ENCODE measurements at places on chromosomes 2 and 18. TPM values are rescaled to one million over a fixed set of nuclear protein-coding genes. Genes with fewer than 3 reads are reported as not detected.

DNA sequence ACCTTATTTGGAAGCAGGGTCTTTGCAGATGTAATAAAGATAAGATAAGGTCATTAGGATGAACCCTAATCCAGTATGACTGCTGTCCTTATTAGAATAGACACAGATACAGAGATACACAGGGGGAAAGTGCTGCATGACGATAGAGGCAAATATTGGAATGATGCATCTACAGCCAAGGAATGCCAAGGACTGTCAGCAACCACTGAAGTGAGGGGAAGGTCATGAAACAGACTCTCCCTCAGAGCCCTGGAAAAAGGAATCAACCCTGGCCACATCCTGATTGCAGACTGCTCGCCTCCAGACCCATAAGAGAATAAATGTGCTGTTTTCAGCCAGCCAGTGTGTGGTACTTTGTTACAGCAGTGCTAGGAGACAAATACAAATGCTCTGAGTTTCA is 14.8 kb downstream of the TMEM237 start:
- peaks cover 8% of the 10 kb centered on the region for H3K36me3 ChIP-seq
- no peaks in the 10 kb centered on the region for H3K4me1 ChIP-seq
- no peak overlapping the region for H3K27ac ChIP-seq
- no peak overlapping the region for H3K4me3 ChIP-seq

DNA sequence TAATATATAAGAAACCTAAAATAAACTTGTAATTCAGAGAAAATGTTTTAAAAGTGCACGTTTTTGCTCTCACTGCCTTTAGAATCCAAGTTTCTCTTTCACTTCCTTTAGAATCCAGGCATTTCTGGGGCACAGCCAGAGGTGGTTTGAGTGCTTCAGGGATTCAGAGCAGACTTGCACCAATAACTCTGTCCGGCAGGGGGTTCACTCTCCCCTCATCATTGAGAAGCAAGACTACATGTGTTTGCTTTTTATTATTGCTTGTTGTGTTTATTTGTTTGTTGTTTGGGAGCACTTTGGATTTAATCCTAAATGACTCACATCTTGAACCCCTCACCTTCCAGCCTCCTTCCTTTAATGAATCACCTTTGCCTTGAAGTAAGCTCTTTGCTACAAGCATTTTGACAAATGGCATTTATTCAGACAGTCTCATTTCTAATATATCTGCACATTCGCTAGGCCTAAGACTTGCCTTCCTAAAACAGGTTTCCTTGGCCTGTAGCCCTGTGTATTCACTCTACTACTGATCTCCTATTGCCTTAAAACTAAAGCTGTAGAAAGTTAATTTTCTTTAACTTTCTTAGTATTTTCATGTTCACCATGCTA is 233.5 kb upstream of the ATP5MC3 start:
- H3K27me3 ChIP-seq: no peaks in the 10 kb centered on the region
- no peak overlapping the region for H3K4me3 ChIP-seq
- H3K4me1 ChIP-seq: no peaks in the 10 kb centered on the region
- no peak overlapping the region for H3K27ac ChIP-seq
- H3K36me3 ChIP-seq: no peaks in the 10 kb centered on the region
- DNase-seq: peak; percentile 87

The NTSR2 gene
- 3.5 TPM for polyA plus RNA-seq

GRCh38 chr18:31241900-31242409 is 76.0 kb upstream of the DSG1 start:
- peaks cover 2% of the 10 kb centered on the region for H3K4me1 ChIP-seq
- H3K36me3 ChIP-seq: no peaks in the 10 kb centered on the region

DNA sequence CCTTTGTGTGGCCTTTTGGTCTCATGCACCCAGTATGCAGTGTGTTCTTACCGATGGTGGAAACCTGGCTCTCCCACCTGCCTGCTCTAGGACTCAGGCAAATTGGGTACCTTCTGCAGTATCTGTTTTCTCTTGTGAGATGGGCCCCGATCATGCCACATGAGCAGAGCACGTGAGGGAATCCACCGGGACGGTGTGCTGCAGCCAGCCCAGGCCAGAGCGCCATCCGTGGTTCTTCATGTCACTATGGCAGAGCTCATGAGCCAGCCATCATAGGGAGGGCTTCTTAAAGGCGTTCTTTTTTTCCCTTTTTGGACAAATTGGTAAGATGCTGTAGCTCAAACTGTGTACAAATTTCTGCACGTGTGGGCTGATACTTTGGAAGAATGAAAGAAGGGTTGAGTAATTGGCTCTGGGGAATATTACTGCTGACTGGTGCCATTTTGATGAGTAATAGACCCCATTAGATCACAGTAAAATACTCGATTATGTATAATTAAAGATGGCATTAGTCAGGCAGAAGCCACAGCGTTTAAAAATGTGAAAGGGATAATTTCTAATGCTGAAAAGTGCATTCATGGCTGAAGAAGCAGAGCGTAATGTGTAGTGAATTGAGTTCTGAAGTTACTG is 19.2 kb downstream of the SH3RF3 start:
- H3K27me3 ChIP-seq: no peaks in the 10 kb centered on the region
- DNase-seq: no peak
- H3K4me1 ChIP-seq: peaks cover 4% of the 10 kb centered on the region
- no peak overlapping the region for H3K4me3 ChIP-seq

- no peak overlapping the region for H3K4me3 ChIP-seq
- DNase-seq: no peak
- H3K27ac ChIP-seq: no peak overlapping the region
- H3K4me1 ChIP-seq: no peaks in the 10 kb centered on the region
- H3K27me3 ChIP-seq: no peaks in the 10 kb centered on the region
Measured at GRCh38 chr2:211982162-211982561, 556.4 kb downstream of the ERBB4 start.

- no peak overlapping the region for H3K4me3 ChIP-seq
- no peaks in the 10 kb centered on the region for H3K27me3 ChIP-seq
- no peaks in the 10 kb centered on the region for H3K36me3 ChIP-seq
- H3K4me1 ChIP-seq: no peaks in the 10 kb centered on the region
- H3K27ac ChIP-seq: no peak overlapping the region
Measured at GRCh38 chr2:106899786-106900530, 14.0 kb upstream of the ST6GAL2 start.

GRCh38 chr2:101689114-101689825 is 8.2 kb upstream of the MAP4K4 start:
- DNase-seq: no peak
- no peaks in the 10 kb centered on the region for H3K27me3 ChIP-seq
- no peak overlapping the region for H3K4me3 ChIP-seq
- H3K36me3 ChIP-seq: no peaks in the 10 kb centered on the region
- no peaks in the 10 kb centered on the region for H3K4me1 ChIP-seq
- no peak overlapping the region for H3K27ac ChIP-seq

- no peak overlapping the region for H3K27ac ChIP-seq
- no peaks in the 10 kb centered on the region for H3K36me3 ChIP-seq
- H3K4me3 ChIP-seq: no peak overlapping the region
- no peak for DNase-seq
- H3K27me3 ChIP-seq: no peaks in the 10 kb centered on the region
- no peaks in the 10 kb centered on the region for H3K4me1 ChIP-seq
Measured at GRCh38 chr2:122808286-122808969, 1053.0 kb downstream of the TSN start.

DNA sequence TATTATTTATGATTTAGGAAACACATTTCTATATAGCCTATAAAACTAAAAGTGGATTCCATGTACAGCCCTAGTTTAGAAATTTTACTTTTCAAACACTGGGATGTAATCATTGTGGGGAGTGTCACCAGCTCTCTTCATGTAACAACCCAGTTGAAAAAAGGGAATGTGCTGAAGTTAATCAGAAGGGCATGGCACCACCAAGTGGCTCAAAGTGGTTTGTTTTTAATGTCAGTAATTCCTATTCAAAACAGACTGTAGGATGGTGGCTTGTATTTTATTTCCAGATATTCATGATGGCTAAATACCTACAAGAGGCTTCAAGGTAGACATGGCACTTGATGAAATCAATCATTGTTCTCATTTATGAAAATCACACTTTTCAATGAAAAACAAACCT is 58.1 kb upstream of the TMEM182 start:
- H3K27me3 ChIP-seq: no peaks in the 10 kb centered on the region
- no peaks in the 10 kb centered on the region for H3K36me3 ChIP-seq
- no peaks in the 10 kb centered on the region for H3K4me1 ChIP-seq
- peak; percentile 24 for DNase-seq
- H3K4me3 ChIP-seq: no peak overlapping the region

DNA sequence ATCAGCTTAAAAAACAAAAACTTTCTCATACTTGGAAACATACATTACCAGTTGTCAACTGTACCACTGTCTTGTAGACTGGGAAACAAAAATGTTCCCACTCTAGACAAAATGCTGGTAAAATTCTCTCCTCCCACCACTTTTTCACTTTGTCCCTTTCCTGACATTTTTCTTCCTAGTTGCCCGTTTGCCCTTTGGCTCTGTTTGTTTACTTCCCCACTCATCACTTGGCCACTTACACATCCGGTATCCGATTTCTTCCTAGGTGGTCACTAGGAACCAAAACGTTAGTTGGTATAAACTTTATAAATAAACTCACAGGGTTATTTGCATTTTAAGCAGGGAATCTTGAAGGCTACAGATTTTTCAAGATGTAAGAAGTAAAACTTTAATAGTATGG is 84.9 kb downstream of the METTL4 start:
- H3K36me3 ChIP-seq: no peaks in the 10 kb centered on the region
- no peak for DNase-seq
- H3K27ac ChIP-seq: no peak overlapping the region
- H3K27me3 ChIP-seq: no peaks in the 10 kb centered on the region
- H3K4me1 ChIP-seq: no peaks in the 10 kb centered on the region

The MOCOS gene
- 0.76 TPM for polyA plus RNA-seq

- no peak overlapping the region for H3K27ac ChIP-seq
- DNase-seq: peak; percentile 88
- no peak overlapping the region for H3K4me3 ChIP-seq
- peaks cover 5% of the 10 kb centered on the region for H3K27me3 ChIP-seq
Measured at GRCh38 chr2:118881490-118882129, 34.2 kb upstream of the EN1 start.

- H3K4me3 ChIP-seq: peak overlapping the region; percentile 87
- peak overlapping the region; percentile 91 for H3K27ac ChIP-seq
- no peaks in the 10 kb centered on the region for H3K4me1 ChIP-seq
- peak; percentile 49 for DNase-seq
- H3K36me3 ChIP-seq: peaks cover 6% of the 10 kb centered on the region
Measured at GRCh38 chr2:135985826-135986393, 484 bp upstream of the DARS1 start.

GRCh38 chr18:62061821-62062478 is 124.9 kb downstream of the PIGN start:
- no peaks in the 10 kb centered on the region for H3K36me3 ChIP-seq
- H3K4me1 ChIP-seq: no peaks in the 10 kb centered on the region
- H3K4me3 ChIP-seq: no peak overlapping the region
- H3K27me3 ChIP-seq: no peaks in the 10 kb centered on the region

The ABCB11 gene
- 0.19 TPM for polyA plus RNA-seq

GRCh38 chr2:150204451-150204850 is 283.0 kb downstream of the RND3 start:
- no peak overlapping the region for H3K4me3 ChIP-seq
- no peak for DNase-seq
- no peaks in the 10 kb centered on the region for H3K27me3 ChIP-seq
- no peak overlapping the region for H3K27ac ChIP-seq

The IL1RL2 gene
- polyA plus RNA-seq: 1.5 TPM

GRCh38 chr2:151999053-151999452 is 99.8 kb downstream of the CACNB4 start:
- H3K36me3 ChIP-seq: no peaks in the 10 kb centered on the region
- no peaks in the 10 kb centered on the region for H3K27me3 ChIP-seq
- H3K4me3 ChIP-seq: no peak overlapping the region
- H3K4me1 ChIP-seq: no peaks in the 10 kb centered on the region

The PDE11A gene
- 2.4 TPM for polyA plus RNA-seq

DNA sequence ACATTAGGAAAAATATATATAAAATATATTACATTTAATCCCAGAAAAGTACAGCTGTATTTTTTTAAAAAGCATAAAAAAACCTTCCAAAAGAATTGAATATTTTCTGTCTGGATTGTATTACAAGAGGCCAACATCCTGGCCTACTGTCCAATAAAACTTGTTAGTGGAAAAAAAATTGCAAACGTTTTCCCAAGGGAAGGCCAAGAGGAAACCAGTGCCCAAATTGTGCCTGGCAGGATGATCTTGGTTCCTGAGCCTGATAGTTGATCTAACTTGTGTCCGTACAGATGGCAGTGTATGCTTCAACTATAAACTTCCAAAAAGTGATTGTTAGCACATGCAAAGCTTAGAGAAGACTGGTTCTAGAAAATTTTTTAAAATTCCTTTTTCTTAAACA is 90.6 kb upstream of the LPIN2 start:
- no peak overlapping the region for H3K4me3 ChIP-seq
- H3K36me3 ChIP-seq: no peaks in the 10 kb centered on the region
- H3K27ac ChIP-seq: no peak overlapping the region
- DNase-seq: no peak
- H3K4me1 ChIP-seq: no peaks in the 10 kb centered on the region

The GPAT2 gene
- 2.9 TPM for polyA plus RNA-seq

- peaks cover 5% of the 10 kb centered on the region for H3K4me1 ChIP-seq
- H3K27ac ChIP-seq: no peak overlapping the region
- DNase-seq: no peak
- no peaks in the 10 kb centered on the region for H3K36me3 ChIP-seq
- H3K4me3 ChIP-seq: peak overlapping the region; percentile 92
Measured at GRCh38 chr2:180006231-180006630, 866 bp downstream of the CWC22 start.

DNA sequence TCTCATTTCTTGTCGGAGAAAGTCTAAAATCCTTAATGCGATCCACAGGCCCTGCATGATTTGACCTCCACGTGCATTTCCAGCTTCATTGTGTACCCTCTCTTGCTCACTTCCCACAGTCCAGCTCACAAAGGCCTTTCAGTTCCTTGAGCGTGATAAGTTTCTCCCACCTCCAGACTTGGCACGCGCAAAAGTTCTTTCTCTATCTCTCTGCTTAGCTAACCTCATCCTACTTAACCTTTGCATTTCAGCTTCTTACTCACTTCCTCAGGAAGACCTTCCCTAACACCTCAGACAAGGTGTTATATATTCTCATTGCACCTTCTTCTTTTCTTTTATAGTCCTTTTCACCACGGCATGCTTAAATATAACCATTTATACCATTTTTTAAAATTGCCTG is 124.8 kb upstream of the XPO1 start:
- no peaks in the 10 kb centered on the region for H3K36me3 ChIP-seq
- no peaks in the 10 kb centered on the region for H3K27me3 ChIP-seq
- no peak overlapping the region for H3K4me3 ChIP-seq
- no peak for DNase-seq
- H3K27ac ChIP-seq: no peak overlapping the region

DNA sequence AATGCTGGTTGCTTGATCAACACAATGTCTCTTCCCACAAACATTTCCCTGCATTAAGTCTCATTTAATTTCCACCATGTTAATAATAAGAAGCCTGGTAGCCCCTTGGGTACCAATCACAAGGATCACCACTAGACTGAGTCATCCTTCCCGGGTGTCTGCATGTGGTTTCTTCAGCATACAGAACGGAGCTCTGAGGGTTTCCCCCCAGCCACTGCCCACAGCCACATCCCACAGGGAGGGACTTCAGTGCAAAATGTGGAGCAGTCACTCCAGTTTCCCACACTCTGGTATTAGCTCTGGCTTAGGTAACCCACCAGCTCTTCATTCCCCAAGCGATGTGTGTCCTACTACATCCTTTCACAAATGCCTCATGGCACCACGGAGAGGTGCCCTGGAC is 42.7 kb upstream of the POLE4 start:
- no peaks in the 10 kb centered on the region for H3K27me3 ChIP-seq
- H3K4me3 ChIP-seq: no peak overlapping the region
- H3K27ac ChIP-seq: no peak overlapping the region
- no peaks in the 10 kb centered on the region for H3K36me3 ChIP-seq
- DNase-seq: no peak
- peaks cover 9% of the 10 kb centered on the region for H3K4me1 ChIP-seq

The GDF7 gene
- 0.74 TPM for polyA plus RNA-seq

The NAT8 gene
- polyA plus RNA-seq: 1.00 TPM

The ANKRD62 gene
- 0.14 TPM for polyA plus RNA-seq

The CIB4 gene
- not detected for polyA plus RNA-seq

- no peaks in the 10 kb centered on the region for H3K4me1 ChIP-seq
- H3K27ac ChIP-seq: no peak overlapping the region
- H3K4me3 ChIP-seq: no peak overlapping the region
- no peak for DNase-seq
Measured at GRCh38 chr18:28522236-28522635, 345.3 kb upstream of the CDH2 start.
